Esophagus squamous epithelium (tissue), 5 donors: ENCODE measurements at places on chromosomes 13 and 19.

DNA sequence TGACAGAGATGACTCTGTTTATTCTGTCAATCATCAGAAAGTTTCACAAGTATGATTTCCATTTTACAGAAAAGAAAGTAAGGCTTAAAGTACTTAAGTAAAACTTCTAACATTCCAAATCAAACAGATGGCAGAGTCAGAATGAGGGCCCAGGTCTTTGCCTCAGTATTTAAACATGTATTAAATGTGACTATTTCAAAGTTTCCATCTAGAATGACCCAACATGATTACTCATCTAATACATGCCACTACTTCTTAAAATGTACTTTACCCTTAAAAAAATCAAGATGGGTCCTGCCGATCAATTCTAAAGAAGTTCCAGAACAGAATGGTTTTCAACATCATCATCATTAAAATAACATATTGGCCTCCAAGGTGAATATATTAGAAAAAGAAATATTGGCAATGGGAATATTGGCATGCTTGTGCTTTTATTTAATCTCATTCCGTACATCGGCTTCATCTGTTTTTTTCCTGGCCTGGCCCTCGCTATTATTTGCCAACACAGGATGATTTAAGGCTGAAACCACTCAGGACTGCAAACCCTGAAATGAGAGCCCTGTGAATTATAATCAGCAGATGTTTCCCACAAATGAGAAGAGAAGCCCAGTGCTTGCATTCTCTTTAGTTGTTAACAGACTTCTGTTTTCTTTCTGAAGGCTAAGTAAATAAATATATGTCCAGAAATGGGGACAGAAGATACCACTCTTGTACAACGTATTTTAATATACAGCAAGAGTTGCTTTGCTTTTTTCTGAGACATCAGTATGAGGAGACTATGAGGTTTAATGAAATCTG, 340.0 kb downstream of the DNAJC15 start:
- no peak for DNase-seq

- DNase-seq: no peak
Measured at GRCh38 chr19:13951799-13952153, 533 bp upstream of the DCAF15 start.

GRCh38 chr19:39918183-39918651, 16.2 kb downstream of the FCGBP start:
- DNase-seq: no peak

- no peak for DNase-seq
Measured at GRCh38 chr19:13758795-13759194, 5.5 kb upstream of the MRI1 start.

- no peak for DNase-seq
Measured at GRCh38 chr19:14650161-14650560, 24.5 kb downstream of the ADGRE3 start.
